BJ (cell line): ENCODE measurements at places on chromosomes 2 and 18.

GRCh38 chr2:51994123-51994763, 962.3 kb upstream of the NRXN1 start:
- DNase-seq, result no peak

- no peak for DNase-seq
Observed at GRCh38 chr2:194925742-194926141, 731.3 kb upstream of the SLC39A10 start.

DNA sequence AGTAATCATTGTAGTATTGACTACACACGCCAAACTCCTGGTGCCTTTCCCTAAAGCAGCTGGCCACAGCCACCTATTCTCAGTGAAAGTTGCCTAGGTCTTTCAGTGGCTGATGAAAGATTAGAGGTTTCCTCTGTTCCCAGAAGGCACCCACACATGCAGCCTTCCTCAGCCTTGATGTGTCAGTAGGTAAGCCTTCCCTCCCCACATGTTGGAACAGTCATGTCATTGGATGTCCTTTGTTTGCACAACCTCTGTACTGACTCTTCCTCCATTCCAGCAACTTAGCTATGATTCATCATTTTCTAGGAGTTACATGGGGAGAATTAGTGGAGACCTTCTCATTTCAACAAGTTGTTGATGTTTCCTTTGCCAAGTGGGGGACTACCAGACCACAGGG, 630.8 kb upstream of the SLC39A10 start:
- DNase-seq, result no peak

GRCh38 chr2:147450661-147451510, 393.9 kb upstream of the ACVR2A start:
- no peak for DNase-seq

GRCh38 chr2:61759718-61760117, 94.1 kb downstream of the FAM161A start:
- peak; percentile 16 for DNase-seq

- peak; percentile 90 for DNase-seq
Observed at GRCh38 chr2:111698743-111699554, 185.0 kb downstream of the ANAPC1 start.

DNA sequence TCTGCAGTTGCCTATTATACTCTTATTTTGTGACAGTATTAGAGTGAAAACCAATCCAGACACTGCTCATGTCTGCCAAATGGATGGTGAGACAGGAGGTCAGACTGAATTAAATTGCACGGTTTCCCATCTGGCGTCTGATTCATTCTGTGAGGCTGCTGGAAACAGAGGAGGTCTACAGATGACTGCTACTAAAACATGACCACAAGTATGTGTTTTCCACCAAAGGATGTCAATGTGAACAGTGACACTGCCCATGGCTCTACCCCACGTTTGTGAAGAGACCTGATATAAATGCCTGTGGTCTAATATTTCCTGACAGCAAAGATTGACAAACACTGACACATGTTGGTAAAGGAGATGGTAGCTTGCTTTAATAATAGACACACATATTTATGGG, 104.3 kb upstream of the ST6GAL2 start:
- peak; percentile 77 for DNase-seq

DNA sequence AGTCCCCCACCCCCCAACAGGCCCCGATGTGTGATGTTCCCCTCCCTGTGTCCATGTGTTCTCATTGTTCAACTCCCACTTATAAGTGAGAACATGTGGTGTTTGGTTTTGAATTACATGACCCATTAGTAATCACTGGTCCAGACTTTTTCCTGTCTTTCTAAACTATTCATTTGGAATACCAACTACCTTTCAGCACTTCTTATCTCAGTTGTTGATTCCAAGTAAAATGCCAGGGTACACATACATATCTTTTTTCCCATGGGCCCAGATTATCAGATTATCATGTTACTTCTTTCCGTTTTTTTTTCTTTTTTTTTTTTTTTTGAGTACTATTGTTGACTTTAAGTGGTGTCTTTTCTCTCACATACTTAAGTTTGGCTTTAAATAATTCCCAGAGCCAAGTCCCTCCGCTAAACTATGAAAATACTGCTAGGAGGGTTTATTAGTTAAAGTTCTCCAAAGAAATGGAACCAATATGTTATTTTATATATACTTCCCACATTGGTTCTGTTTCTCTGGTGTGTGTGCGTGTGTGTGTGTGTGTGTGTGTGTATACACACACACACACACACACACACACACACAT, 389.3 kb downstream of the IRS1 start:
- no peak for DNase-seq

- no peak for DNase-seq
Observed at GRCh38 chr18:35514752-35515459, 17.1 kb upstream of the INO80C start.

GRCh38 chr2:188524519-188525113, 232.9 kb downstream of the GULP1 start:
- no peak for DNase-seq

DNA sequence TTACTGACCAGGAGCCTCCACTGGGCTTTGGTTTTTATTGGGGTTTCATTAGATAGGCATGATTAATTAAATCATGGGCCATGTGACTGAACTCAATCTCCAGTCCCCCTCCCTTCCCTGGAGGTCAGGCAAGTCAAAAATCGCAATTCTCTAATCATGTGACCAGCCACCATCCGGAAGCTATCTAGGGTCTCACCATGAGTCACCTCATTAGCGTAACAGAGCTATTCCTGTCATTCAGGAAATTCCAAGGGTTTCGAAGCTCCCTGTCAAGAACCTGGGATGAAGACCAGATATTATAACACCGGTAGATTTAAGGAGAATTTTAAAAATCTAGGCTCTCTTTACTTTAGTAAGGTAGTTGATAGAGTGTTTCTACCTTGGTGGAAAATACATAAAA, 180.3 kb upstream of the TCF4 start:
- DNase-seq, result no peak

DNA sequence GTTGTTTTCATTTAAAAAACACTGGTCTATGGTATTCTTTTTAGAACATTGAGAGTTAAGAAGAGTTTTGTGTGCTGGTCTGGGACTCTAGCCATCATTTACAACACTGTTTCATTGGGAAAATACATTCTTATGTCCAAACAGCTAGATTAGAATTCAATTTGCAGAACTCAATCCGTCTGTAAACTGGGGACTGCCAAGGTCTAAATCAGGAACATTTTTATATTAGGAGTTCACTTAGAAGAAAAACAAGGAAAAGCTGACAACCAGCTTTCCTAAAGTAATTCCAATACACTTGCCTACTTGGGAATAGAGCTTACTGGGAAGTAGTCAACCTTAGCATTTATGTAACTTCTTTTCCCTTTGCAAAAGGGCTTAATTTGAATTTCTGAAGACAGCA, 91.5 kb upstream of the RNF152 start:
- DNase-seq, result no peak

- DNase-seq, result no peak
Observed at GRCh38 chr2:194332799-194333490, 1324.1 kb upstream of the SLC39A10 start.

GRCh38 chr2:146189541-146189940, 1655.3 kb upstream of the ACVR2A start:
- no peak for DNase-seq

GRCh38 chr18:30862900-30863299, 179.6 kb downstream of the DSC3 start:
- no peak for DNase-seq

DNA sequence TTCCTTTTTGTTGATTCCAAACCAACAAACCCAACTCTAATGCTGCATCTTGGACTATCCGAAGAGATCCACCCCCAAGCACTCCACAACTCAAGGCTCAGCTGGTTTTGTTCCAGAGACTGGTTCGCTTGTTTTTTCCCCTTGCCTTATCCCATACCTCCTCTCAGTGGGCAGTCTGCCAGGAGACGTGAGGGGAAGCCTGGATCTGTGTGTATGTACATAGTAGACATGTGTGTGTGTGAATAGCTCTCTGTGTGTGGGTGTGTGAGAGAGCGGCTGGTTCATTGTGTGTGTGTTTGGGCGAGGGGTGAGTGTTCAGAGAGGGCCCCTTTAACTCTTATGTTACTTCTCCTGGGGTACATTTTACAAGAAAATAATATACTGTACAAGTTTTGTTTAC, 94.4 kb downstream of the NRP2 start:
- no peak for DNase-seq

- no peak for DNase-seq
Observed at GRCh38 chr2:181762000-181762399, 81.7 kb upstream of the NEUROD1 start.

DNA sequence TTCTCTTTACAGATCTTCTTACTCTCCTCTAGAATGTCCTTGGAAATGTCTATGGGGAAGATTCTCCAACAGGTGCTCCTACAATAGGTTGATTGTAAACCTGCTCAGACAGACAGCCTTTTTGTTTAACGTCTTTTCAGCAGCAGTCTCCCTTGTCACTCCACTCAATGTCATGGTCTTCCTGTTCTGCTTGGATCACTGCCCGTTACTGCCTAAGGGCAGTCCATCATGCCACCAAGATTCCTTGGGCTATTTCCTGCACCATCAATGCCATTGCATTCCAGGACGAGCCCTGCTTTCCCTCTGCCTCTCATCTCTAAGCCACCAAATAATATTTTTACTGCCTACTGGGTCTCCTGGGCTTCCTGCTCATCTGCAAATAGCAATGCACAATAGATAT, 97.4 kb upstream of the GALNT5 start:
- DNase-seq, result no peak

- DNase-seq, result peak; percentile 74
Observed at GRCh38 chr2:234911271-234911670, 40.5 kb upstream of the SH3BP4 start.

DNA sequence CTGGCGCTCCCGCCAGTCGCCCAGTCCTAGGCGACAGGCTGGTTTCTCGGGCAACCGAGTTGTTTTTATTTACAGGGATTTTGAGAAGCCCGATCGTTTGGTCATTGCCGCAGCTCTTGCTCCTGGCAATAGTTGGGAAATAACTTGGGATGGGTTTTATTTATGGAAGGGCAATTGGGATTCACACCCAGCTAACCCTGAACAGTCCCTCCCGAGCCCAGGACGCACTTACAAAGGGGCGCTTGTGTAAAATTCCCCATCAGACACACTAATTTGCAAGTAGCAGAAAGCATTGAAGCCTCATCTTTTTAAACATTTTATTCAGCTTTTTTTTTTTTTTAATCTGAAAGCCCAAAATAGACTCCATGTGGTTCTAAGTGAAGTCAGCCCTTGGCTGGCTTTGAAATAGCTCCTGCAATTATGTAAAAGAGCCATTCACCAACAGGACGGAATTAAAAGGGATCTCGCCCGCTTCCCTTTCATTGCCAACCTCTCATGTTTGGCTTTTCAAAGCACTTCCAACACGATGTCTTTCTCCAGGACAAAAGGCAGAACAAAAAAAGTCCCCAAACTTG, 3.6 kb upstream of the GBX2 start:
- DNase-seq, result no peak

GRCh38 chr18:77081390-77081778, 51.2 kb downstream of the MBP start:
- no peak for DNase-seq

DNA sequence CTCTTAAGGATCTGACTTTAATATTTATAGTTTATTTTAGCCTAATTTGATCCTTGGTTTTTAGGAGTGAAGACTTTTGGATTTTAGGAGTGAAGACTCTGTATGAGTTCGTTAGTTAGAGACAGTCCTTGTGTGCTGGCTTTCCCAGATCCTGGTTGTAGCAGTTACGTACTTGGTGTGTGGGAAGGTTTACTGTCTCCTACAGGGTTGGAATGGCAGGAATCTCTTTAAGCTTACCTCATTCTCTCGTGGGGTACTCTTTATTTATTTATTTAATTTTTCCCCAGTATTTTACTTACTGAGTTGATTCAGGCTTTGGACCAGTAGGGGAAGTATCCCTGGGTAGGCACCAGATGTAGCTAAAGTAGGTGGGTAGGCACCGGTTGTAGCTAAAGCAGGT, 1.8 kb upstream of the CXCR2 start:
- no peak for DNase-seq

DNA sequence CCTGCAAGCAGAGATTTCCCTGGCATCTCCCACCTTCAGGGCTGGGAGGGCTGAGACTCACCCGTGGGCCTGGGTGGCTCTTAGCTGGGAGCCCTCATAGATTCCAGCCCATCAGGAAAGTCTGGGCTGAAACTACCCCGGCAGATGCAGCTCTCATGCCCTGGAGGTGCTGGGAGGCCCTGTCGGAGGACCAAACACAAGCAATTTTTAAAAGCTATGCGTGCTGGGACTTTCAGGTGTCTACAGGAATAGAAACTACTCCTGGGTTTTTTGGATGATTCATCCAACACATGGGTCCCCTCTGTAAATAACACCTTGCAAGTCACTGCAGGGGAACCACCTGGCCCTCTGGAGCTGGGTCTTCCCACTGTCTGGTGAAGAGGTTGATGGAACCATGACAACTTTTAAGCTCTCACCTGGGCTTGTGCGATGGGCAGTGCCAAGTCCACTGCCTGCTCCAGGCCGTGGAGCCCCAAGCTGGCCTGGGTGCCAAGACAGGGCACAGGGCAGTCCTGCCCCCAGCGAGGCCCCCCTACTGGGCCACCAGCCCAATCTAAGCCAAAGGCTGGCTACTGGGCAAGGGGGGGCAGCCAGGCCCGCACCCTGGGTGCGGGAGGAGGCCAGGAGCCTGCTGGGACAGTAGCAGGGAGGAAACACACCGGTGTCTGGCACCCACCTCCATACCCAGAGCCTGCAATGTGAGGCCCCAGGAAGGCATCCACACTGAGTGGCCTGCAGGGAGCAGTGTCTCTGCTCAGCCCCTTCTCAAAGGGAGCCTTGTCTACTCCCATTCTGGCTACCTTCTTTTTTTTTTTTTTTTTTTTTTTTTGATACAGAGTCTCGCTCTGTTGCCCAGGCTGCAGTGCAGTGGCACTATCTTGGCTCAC, 1.1 kb upstream of the GPR55 start:
- DNase-seq, result no peak

DNA sequence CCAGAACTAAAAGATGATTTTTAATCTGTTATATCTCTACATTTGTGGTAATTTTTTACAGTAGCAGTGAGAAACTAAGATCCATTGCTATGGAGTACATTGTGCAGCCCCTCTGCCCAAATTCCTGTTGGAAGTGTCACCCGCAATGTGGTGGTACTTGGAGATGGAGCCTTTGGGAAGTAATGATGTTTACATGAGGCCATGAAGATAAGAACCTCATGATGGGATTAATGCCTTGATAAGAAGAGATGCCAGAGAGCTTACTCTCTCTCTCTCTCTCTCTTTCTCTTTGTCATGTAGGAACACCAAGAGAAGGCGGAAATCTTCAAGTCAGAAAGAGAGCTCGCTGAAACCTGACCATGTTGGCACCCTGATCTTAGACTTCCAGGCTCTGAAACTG, 535.4 kb downstream of the PID1 start:
- DNase-seq, result no peak

- no peak for DNase-seq
Observed at GRCh38 chr18:3872641-3873040, 422.7 kb downstream of the TGIF1 start.

DNA sequence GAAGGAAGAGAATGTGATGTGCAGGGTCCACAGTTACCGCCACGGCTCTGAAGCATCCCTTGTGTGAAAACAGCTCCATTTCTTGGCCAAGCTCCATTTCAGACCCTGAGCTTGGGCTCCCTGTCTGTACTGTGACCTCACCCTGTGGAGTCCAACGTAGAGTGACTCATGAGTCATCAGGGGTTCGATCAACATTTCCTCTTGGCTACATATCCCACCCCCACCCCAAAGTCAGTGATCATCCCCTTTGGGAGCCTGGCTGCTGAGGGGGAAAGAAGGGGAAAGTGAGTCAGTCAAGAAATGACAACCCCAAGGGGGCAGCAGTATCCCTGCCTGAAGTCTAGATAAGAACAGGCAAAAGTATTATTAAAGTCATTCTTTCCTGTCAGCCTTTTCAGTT, 62.2 kb downstream of the PAPOLG start:
- no peak for DNase-seq
